CD14-positive monocyte (primary cell): ENCODE measurements at places on chromosomes 16 and 17.

DNA sequence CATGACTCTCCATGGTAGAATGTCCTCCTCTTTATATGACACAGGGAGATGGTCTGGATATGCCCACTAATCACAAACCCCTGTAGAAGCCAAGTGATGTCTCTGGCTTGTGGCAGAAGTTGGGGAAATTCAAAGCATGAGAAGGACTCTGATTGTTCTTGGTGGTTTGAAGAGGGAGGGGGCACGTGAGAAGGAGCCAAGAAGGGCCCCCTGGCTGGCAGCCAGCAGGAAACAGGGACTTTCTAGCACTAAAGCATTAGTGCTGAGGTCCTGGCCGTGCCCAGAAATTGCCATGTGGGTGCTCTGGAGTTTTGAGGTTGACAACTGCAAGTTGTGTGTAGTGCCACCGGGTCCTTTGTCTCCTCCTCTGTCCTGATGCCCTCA is 199.9 kb downstream of the LGALS9B start:
- no peak for DNase-seq

GRCh38 chr16:23274968-23275367 is 27.1 kb upstream of the SCNN1B start:
- no peak for DNase-seq

DNA sequence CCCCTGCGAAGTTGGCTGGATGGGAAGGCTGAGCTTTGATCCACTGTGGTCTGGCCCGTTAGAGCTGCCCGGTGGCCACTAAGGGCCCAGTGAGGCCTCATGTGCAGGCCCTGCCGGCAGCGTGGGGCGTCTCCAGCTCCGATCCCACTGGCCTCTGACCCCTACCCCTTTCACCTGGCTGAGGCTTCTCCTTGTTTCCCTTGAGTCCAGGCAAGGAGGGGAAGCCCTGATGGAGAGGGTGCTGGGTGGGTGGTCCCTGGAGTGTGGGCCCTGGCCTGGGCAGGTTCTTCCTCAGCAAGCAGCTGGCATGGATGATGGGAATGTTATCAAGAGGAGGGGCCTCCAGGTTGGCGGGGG is 356.8 kb downstream of the SEC14L1 start:
- no peak for DNase-seq

GRCh38 chr17:79469646-79470045 is 141.2 kb downstream of the RBFOX3 start:
- no peak for DNase-seq
